ENCODE measurements at places on chromosomes 1 and 21.

- no peak for DNase-seq
Measured at GRCh38 chr1:181776044-181776443, 285.5 kb downstream of the ZNF648 start.

GRCh38 chr21:42971897-42972275, 2.5 kb upstream of the PKNOX1 start:
- no peak for DNase-seq

- DNase-seq = peak; percentile 40
Measured at GRCh38 chr1:206700445-206701036, 15.8 kb downstream of the MAPKAPK2 start.

DNA sequence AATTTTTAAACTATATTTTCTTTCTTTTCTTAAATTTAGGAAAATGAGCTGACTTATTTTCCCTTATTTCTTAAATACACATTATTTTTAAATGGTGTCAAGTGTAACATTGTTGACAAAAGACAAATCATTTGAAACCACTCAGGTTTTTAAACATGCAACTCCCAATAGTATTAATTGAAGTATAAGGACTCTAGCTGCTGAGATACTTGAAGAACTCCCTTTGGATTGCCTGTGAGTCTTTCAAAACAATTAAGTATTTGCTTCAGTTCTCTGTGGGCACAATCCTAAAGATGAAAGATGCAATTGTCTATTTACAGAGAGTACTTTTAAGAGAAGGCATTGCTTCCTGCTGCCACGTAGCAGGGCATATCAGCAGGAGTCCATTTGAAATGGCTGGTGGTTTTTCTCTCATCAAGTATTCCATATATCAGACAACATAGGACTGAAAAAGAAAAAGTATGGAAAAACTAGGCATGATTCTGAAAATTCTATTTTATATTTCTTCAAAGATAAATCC, 373.4 kb downstream of the NEGR1 start:
- no peak for DNase-seq

GRCh38 chr1:223189903-223190724, 47.1 kb upstream of the TLR5 start:
- DNase-seq = no peak

GRCh38 chr1:182069028-182069466, 7.5 kb upstream of the ZNF648 start:
- peak; percentile 84 for DNase-seq

- no peak for DNase-seq
Measured at GRCh38 chr21:15442743-15443469, 286.9 kb upstream of the USP25 start.

All from NCI-H2107 (cell line).